ENCODE measurements at places on chromosomes 5 and 9. TPM values are rescaled to one million over a fixed set of nuclear protein-coding genes. Genes with fewer than 3 reads are reported as not detected.

Gene TAF11L10
- not detected for total RNA-seq

Gene TMEM252
- not detected for total RNA-seq

Gene C5orf52
- total RNA-seq: not detected

Gene TRIM52
- total RNA-seq: 8.9 TPM

Gene INSL4
- total RNA-seq: not detected

Gene ZNF354B
- 6.2 TPM for total RNA-seq

Gene IFNK
- not detected for total RNA-seq

Gene GDF9
- total RNA-seq: not detected

Gene OLFM1
- not detected for total RNA-seq

Gene SLCO4C1
- total RNA-seq: not detected

DNA sequence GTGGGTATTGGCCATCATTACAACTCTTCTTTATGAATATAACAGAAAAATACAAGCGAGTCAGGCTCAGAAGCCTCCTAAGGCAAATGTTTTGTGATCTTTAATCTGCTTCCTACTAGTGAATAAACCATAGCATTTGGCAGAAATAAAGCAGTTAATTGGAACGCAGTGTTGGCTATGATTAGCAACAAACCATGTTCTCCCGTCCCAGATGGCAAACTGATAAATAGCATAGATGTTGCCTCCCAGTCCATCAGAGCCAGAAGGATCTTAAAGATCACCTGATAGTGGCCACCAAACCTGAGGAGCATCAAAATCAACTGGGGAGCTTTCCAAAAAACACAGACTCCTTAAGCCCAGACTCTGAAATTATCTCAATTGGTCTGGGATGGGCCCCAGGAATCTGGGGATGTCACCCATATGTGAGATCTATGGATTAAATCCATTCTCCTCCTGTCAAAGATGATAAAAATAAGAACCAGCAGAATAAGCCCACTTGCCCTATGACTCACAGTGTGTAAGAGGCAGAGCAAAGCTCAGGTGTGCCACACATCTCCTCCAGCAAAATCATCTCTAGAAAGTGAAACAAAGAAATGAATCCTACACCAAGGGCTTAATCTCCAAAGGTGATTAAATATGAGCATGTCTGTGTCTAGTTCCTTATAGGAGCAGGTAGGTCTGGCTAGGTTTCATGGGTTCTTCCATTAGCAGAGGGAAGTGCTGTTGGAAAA, 50.3 kb downstream of the APBA1 start:
- DNase-seq: no peak

DNA sequence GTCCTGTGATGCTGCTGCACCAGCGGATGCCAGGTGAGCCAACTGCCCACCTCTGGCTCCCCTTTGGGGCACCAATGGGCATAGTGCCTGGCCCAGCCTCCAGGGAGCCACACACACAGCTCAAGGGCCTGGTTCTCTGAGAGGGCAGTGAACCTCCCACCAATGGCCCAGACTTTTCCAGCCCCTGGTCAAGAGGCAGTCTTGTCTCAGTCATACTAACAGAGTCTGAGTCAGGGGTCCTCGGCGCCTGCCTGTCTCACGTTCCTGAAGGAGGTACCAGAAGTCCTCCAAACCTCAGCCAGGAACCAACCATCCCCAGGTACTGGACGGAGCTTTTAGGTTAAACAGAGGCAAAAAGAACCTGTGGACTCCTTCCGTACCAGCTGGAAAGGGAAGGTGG, 121.1 kb downstream of the C5orf15 start:
- no peak for DNase-seq

DNA sequence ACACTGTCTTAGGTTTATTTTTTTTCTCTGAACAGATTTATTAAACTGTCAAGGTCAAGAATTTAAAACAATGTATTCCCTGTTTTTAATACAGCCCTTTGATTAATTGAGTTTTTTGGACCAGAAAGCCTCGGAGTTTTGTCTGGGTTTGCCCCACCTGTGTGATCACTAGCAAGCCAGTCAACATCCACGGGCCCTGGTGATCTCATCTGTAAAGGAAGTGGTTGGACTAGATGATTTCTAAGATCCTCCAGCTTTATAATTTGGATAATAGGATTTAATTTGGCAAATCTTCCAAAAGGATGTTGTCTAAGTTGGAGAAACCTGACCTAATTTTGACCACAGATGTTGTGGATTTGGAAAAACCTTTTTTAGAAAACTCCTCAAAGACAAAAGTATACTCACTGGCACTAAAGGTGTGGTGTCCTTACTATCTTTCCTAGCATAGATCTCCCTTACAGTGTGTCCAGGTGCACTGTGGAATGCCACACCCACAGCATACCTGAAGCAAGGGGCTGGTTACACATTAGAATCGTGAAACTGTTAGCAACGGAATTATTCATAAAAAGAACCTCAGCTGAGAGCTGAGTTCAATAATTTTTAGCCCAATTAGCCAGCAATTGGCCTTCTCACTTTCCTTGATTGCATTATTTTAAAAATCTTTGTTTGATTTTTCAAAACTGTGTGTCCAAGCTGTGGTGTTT, 195.6 kb upstream of the ELL2 start:
- DNase-seq: no peak

- DNase-seq: no peak
Observed at GRCh38 chr5:97037819-97038218, 101.9 kb downstream of the LNPEP start.

DNA sequence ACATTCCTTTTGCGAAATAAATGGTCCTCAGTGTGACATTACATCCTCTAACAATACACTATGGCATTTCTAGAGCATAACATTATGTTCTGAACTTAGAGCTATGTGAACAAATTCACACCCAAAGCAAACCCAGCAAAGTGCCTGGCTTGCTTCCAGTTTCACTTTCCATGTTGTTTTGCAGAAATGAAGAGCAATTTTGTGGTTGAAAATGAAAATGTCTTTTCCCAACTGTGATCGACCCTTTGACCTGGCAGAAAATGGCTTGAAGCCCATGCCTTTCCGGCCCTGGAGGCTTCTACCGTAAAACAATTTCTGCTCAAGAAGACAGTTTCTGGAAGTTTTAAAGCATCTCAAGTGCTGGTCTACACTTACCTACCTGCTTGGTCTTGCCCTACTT, 344.7 kb upstream of the RGMB start:
- DNase-seq: no peak

DNA sequence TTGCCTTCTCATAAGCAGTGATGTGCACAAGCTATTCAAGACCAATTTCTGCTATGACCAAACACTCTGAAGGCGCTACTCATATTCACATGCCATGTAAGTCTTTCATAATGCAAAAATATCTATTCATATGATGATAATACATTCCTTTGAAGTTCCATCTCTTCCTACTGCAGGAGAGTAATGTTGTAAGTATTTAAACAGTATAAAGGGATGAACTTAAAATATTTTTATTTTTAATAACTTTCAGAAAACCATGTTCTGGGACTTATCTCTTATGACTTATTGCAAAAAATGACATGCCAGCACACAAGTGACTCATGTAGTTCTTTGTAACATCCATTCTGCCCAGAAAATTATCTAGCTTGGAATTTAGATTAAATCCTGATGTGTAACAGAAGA, 376.4 kb downstream of the KCTD16 start:
- DNase-seq: no peak

GRCh38 chr9:91603932-91604331, 180.3 kb upstream of the NFIL3 start:
- DNase-seq: peak; percentile 2

GRCh38 chr5:71905834-71906711, 187.0 kb downstream of the CARTPT start:
- DNase-seq: no peak

GRCh38 chr5:154418344-154418820, 27.4 kb upstream of the SAP30L start:
- DNase-seq: no peak

- no peak for DNase-seq
Observed at GRCh38 chr9:77851882-77852595, 179.6 kb downstream of the GNAQ start.

DNA sequence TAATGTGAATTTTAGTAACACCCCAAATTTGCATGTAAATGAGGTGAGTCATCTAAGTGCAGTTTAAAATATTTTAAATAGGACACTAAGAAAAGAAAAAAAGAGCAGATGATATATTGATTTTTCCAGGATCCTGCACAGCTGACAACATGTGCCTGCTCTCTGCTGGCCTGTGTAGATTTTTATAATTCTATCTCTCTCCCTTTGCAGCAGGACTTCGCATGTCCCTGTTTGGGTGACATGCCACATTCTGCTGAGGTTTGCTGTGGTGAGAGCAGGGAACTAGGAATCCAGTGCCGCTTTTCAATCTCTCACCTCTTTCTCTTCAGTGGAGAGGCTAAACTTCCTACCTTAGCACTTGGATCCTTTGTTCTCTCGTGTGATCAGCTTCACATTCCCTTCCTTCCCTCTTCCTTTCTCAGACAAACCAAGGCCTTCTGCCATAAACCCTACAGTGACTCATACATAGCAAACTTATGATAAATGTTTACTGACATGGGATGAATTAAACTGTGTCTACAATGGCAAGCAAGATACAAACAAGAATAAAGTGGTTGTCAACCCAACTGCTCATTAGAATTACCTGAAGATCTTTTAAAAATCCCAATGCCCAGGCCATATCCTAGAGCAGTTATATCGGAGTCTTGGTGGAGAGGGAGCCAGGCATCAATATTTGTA, 198.8 kb upstream of the EFNA5 start:
- peak; percentile 96 for DNase-seq

DNA sequence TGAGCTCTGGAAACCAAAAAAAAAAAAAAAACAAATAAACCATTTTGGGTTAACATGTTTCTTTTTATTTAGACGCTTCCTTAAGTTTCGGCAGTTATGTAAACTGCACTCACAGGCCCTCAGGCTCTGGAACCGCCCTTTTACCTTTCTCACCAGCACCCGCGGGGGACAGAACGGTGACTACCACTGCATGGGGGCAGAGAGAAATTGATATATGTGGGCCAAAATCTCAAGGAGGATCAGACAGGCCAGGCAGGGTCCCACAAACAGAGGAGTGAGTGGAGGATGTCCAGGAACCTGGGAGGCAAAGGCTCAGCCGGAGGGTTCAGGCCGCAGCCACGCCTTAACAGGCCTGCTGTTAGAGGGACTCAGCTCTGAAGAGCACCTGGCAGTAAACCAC, 54.4 kb downstream of the IRX2 start:
- DNase-seq: no peak

GRCh38 chr9:1200847-1201251, 150.7 kb downstream of the DMRT2 start:
- no peak for DNase-seq

DNA sequence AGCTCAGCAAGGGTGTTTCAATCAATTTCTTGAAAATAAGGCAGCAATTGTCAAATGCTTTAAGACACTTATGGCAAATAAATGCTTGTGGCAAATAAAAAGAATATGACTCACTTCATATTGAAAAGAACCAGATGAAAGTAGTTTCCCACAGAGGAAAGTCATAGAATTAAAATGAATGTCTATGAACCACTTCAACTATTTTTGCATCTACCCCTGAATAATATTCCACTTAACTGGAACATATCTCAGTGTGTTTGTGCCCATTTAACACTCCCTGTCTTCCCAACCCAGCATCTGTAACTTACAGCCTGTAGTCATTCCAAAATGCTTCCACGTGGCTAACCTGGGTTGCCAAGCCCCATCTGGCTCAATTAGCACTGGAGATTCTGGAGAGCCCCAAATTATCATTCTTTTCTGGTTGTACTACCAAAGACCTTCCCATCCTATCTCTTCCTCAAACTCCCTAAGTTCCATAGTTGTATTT, 84.7 kb downstream of the FEM1C start:
- DNase-seq: peak; percentile 63

DNA sequence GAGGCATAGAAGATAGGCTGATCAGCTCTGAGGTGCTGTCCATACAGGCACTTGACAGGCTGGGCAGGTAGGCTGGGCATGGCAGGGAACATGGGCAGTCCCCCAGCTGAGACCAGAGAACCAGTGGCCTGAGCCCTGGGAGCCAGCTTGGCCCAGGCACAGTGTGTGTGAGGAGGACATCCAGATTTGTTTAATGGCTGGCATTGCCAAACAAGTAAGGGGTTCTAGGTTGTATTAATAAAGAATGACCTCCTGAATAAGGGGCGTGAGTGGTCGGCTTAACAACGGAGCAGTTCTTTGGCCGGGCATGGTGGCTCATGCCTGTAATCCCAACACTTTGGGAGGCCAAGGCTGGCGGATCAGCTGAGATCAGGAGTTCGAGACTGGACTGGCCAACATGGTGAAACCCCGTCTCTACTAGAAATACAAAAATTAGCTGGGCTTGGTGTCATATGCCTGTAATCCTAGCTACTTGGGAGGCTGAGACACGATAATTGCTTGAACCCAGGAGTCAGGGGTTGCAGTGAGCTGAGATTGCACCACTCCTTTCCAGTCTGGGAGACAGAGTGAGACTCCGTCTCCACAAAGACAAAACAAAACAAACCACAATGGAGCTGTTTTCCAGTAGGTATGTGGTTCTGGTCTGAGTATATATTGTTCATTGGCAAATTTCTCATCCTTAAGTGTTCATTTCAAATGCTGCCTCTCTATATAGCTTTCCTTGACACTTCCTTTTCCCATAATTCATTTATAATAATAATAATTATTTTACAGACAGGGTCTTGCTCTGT, 56.2 kb downstream of the ANGPTL2 start:
- no peak for DNase-seq

- no peak for DNase-seq
Observed at GRCh38 chr5:77983482-77984199, 207.5 kb upstream of the TBCA start.

GRCh38 chr5:147403651-147404640, 105.9 kb downstream of the DPYSL3 start:
- peak; percentile 58 for DNase-seq

GRCh38 chr5:116522356-116523136, 52.1 kb downstream of the SEMA6A start:
- no peak for DNase-seq

GRCh38 chr5:36073595-36074216, 7.0 kb upstream of the UGT3A2 start:
- DNase-seq: peak; percentile 39

GRCh38 chr5:14593326-14594021, 11.9 kb downstream of the OTULINL start:
- DNase-seq: no peak

DNA sequence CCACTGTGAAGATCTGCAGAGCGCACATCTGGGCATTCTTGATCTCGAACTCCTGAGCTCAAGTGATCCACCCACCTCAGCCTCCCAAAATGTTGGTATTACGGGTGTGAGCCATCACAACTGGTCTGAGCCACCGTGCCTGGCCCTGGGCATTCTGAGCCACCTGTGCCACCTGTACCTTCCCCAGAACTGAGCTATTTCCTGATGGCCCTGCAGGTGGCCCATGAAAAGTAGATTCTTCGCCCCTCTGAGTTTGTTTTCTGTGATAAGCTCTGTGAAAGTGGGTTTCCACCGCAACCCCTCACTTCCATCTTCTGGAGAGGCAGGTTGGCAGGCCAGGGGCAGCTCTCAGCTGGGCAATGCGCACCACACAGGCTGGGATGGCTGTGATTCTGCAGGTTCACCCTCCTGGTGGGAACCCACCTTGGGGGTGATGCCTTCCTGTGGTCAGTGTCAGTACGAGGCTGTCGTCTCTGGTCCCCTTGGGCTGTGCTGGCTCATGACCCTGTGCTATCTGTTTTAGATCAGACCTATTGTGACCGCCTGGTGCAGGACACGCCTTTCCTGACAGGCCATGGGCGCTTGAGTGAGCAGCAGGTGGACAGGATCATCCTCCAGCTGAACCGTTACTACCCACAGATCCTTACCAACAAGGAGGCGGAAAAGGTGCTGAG, 11.3 kb downstream of the CARD19 start:
- no peak for DNase-seq

All from PC-3 (cell line).